ENCODE measurements at places on chromosomes 6 and 20. TPM values are rescaled to one million over a fixed set of nuclear protein-coding genes. Genes with fewer than 3 reads are reported as not detected.

The KCNG1 gene
- polyA plus RNA-seq: 20.9 TPM

DNA sequence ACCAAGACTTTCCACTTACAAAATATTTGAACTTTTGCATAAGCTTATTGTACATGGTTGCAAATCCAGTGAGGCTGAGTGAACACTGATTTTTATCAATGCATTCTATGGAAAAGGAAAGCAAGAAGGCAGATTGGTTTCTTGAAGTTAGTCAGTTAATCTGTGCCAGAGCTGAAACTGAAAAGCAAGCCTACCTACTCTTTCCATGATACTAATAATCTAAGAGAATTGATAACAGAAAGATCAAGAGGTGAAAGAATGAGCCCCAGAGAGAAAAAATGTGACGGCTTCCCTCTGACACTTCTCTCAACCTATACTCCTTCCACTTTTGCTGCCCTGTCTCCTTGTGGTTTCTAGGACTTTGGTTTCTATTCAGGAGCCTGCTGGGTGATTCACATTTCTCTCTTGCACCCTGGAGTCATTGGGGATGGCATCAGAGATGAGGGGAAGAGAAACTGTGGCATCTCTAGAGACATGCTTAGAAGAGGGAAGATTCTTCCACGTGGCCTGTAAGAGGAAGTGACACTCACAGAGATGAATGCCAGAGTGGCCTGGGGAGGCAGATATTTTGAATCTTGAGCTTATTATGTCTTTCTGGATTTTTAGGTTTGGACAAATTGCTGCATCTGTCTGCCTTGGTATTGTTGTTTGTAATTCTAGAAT, 158.6 kb upstream of the RIMS1 start:
- no peak overlapping the region for H3K27ac ChIP-seq
- H3K4me3 ChIP-seq: no peak overlapping the region
- H3K27me3 ChIP-seq: no peaks in the 10 kb centered on the region
- H3K36me3 ChIP-seq: no peaks in the 10 kb centered on the region

The RFX6 gene
- polyA plus RNA-seq: 0.99 TPM

DNA sequence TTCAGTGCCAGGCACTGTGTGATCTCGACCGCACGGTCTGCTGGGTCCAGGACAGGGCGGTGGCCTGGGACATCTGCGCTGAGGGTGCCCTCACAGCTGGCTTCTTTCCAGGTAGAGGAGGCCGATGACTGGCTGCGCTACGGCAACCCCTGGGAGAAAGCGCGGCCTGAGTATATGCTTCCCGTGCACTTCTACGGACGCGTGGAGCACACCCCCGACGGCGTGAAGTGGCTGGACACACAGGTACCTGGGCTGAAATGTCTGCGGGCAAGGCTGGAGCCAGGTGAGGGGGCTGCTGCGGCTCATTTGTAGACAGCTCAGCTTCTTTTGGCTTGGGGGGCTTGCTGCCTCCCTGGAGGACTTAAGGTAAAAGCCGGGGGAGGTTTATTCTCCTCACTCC, 26.6 kb downstream of the PYGB start:
- peaks cover 20% of the 10 kb centered on the region for H3K4me1 ChIP-seq
- no peak overlapping the region for H3K4me3 ChIP-seq
- H3K27ac ChIP-seq: peak overlapping the region; percentile 30
- DNase-seq: peak; percentile 12
- H3K36me3 ChIP-seq: no peaks in the 10 kb centered on the region

The BCAS1 gene
- polyA plus RNA-seq: 8.8 TPM

- no peak overlapping the region for H3K4me3 ChIP-seq
- no peaks in the 10 kb centered on the region for H3K36me3 ChIP-seq
- H3K27me3 ChIP-seq: no peaks in the 10 kb centered on the region
- H3K27ac ChIP-seq: no peak overlapping the region
Observed at GRCh38 chr6:20630136-20630535, 95.9 kb downstream of the CDKAL1 start.

The FERMT1 gene
- polyA plus RNA-seq: 1.8 TPM

GRCh38 chr20:47814632-47815415, 29.5 kb upstream of the SULF2 start:
- no peak overlapping the region for H3K4me3 ChIP-seq
- DNase-seq: no peak
- no peak overlapping the region for H3K27ac ChIP-seq
- no peaks in the 10 kb centered on the region for H3K27me3 ChIP-seq
- no peaks in the 10 kb centered on the region for H3K36me3 ChIP-seq

DNA sequence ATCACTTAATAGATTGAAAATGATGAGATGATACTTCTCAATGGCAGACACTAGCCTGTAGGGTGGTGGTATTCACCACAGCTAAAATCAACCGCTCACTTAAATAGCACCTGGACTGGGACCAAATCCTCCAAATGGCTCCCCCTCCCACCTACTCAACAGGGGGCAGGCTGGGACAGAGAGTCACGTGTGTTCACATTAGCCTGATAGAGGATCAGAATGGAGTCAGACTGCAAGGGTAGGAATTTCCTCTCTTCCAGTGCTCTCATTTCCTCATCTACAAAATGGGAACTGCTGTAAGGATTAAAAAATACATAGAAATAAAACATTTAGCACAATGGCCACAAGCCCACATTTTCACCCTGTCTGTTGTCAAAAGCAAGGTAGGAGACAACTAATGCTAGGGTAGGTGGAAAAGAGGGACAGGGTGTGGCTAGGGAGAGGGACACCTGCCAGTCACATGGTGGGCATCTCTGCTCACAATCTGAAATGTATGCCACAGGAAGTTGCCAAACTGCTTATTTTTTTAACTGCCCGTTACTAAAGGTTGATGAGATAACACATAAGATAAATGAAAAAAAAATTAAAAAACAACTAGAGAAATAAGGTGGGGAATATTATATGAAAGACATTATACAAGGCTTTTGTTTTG, 55.3 kb downstream of the BACH2 start:
- no peak overlapping the region for H3K27ac ChIP-seq
- H3K27me3 ChIP-seq: no peaks in the 10 kb centered on the region
- H3K4me1 ChIP-seq: no peaks in the 10 kb centered on the region
- no peak for DNase-seq
- no peaks in the 10 kb centered on the region for H3K36me3 ChIP-seq

The WTAP gene
- 76.7 TPM for polyA plus RNA-seq

GRCh38 chr6:54294965-54295532, 13.2 kb upstream of the TINAG start:
- no peak overlapping the region for H3K27ac ChIP-seq
- no peaks in the 10 kb centered on the region for H3K36me3 ChIP-seq
- no peak overlapping the region for H3K4me3 ChIP-seq
- H3K4me1 ChIP-seq: no peaks in the 10 kb centered on the region

DNA sequence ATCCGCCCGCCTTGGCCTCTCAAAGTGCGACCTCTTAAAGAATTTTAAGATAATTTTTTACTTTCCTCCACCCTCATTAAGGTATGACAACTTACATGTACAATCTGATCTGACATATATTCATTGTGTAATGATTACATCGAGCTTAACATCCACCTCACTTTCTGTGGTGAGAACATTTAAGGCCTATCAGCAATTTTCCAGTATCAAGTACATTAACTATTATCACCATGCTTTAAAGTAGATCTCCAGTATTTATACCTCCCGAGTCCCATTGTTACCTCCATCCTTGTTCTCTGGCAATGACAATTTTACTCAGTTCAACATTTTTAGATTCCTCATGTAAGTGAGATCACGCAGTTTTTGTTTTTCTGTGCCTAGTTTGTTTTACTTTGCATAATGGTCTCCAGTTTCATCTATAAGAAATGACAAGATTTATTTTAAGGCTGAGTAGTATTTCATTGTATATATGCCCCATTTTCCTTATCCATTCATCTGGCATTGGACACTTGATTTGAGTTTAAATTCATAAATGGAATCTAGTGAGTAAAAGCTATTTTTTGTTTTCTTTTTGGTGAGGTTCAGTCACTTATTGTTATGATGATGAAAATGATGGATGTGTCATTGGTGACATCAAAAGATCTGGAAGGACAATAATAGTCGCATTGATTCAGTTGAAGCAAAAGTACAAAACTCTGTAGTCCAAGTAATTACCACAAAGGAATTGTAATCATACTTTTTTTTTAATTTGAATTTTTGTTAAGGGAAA, 87.0 kb downstream of the OR2B2 start:
- peak overlapping the region; percentile 53 for H3K4me3 ChIP-seq
- DNase-seq: no peak
- H3K4me1 ChIP-seq: no peaks in the 10 kb centered on the region
- no peaks in the 10 kb centered on the region for H3K36me3 ChIP-seq
- H3K27ac ChIP-seq: no peak overlapping the region
- H3K27me3 ChIP-seq: no peaks in the 10 kb centered on the region

DNA sequence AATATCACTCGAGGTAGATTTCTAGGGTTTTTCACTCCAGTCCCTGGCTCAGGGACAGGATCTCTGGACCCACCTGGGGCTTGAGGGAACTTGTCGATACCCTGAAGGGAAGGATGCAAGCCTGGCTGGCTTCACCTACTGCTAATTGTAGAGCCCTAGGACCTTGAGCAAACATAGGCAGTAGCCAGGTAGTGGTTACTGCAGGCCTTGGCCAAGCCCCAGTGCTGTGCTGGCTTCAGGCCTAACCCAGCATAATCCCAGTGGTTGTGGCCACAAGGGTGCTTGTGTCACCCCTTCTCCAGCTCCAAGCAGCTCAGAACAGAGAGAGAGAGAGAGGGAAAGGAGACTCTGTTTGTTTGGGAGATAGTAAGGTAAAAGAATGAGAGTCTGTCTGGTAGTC, 5.8 kb upstream of the MCM9 start:
- no peaks in the 10 kb centered on the region for H3K36me3 ChIP-seq
- no peak for DNase-seq
- no peaks in the 10 kb centered on the region for H3K27me3 ChIP-seq
- H3K4me1 ChIP-seq: no peaks in the 10 kb centered on the region

DNA sequence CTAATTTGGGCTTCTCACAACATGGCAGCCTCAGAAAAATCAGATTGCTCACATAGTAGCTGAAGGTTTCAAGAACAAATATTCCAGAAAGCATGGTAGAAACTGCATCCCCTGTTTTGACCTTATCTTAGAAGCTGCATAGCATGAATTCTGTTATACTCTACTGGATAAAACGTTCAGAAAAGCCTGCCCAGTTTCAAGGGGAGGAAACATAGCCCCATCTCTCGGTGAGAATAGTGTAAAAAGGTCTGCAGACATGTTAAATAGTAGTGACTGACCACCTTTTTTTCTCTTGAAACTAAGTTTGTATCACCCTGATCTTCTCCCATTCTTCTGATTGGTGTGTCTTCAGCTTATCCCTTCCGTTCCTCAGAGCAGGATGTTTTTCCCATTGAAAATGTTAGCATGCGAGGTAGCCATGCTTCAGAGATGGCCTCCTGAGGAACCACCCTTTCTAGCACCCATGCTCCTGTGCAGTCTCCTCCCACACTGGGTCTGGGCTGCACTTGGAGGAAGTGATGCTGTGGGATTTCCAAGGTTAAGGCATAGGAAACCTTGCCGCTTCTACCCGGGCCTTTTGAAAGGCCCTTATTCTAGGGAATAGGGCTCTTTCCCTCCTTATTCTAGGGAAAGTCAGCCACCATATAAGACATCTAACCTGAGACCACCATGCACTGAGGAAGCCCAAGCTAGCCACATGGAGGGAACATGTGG, 50.1 kb downstream of the MARCKS start:
- H3K27ac ChIP-seq: no peak overlapping the region
- H3K4me3 ChIP-seq: no peak overlapping the region
- no peaks in the 10 kb centered on the region for H3K27me3 ChIP-seq
- H3K36me3 ChIP-seq: no peaks in the 10 kb centered on the region
- no peak for DNase-seq

The SLC22A16 gene
- polyA plus RNA-seq: 49.5 TPM

DNA sequence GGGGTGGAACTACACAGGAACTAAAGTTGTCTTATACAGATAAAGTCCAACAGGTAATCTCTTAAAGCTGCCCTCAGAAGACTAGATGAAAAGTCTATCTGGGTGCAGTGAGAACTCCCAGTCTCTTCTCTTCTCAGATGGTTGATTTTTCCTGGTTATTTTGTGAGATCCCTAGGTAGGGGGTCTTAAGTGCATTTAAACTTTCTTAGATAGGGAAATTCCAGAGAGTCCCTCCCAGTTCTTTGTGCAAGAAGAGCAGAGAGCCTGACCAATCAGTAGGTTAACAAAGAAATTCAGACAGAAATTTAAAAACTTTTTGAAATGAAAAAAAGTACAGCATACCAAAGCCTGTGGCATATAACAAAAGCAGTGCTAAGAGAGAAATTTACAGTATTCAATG, 2.0 kb upstream of the GABRR2 start:
- H3K27me3 ChIP-seq: no peaks in the 10 kb centered on the region
- peaks cover 9% of the 10 kb centered on the region for H3K4me1 ChIP-seq
- no peak overlapping the region for H3K4me3 ChIP-seq
- H3K36me3 ChIP-seq: no peaks in the 10 kb centered on the region
- no peak for DNase-seq
- no peak overlapping the region for H3K27ac ChIP-seq

GRCh38 chr6:5012519-5012918, 8.7 kb upstream of the RPP40 start:
- no peak overlapping the region for H3K27ac ChIP-seq
- H3K4me1 ChIP-seq: no peaks in the 10 kb centered on the region
- no peak overlapping the region for H3K4me3 ChIP-seq

DNA sequence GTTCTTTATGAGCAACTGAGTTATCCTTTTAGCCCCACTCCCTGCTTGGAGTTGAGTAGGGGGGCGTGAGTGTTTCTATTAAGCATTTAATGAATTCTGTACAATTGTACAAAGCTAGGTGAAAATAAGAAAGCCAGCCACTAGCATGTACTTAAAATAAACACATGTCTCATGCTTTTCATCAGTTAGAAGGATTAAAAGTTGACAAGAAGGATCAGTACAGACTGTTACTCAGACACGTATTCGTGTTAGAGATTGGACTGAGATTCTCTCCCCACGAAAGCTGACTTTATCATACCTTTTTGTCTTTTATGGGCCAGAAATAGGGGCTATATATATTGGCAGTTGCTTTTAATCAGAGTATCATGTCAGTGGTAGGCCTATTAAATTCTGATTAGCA, 1.7 kb downstream of the HSF2 start:
- DNase-seq: no peak
- no peaks in the 10 kb centered on the region for H3K27me3 ChIP-seq
- no peak overlapping the region for H3K4me3 ChIP-seq
- no peak overlapping the region for H3K27ac ChIP-seq

The TSBP1 gene
- polyA plus RNA-seq: 21.0 TPM

The XKR7 gene
- 0.96 TPM for polyA plus RNA-seq

DNA sequence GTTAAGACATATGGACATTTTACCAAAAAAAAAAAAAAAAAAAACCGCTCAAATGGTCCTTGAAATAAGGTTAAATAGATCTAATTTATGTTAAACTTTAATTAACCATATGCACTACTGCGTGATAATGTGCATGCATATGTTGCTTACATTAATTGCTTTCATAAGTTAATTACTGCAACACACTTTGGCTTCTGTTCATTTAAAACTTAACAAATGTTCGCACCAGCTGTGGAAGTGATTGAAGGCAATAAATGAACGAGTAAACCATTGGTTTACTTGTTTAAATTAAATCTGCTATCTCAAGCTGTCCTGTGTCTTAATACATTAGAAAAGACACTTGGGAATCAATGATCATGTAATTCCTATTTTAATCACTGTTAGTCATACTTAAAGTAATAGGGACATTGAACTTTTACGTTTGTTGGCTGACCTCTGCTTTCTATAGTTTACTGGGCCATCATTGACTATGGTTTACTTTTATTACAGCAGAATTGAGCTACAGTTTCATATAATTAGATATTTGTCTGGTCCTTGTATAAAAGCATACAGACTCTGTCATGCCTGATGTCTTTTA, 294.7 kb downstream of the KHDC1L start:
- H3K27ac ChIP-seq: no peak overlapping the region
- no peaks in the 10 kb centered on the region for H3K36me3 ChIP-seq
- no peak overlapping the region for H3K4me3 ChIP-seq

The DACT2 gene
- 1.8 TPM for polyA plus RNA-seq

GRCh38 chr20:48616481-48616880, 211.3 kb downstream of the PREX1 start:
- no peaks in the 10 kb centered on the region for H3K27me3 ChIP-seq
- no peak overlapping the region for H3K27ac ChIP-seq
- peaks cover 18% of the 10 kb centered on the region for H3K4me1 ChIP-seq
- DNase-seq: no peak
- no peaks in the 10 kb centered on the region for H3K36me3 ChIP-seq

The RWDD1 gene
- 15.6 TPM for polyA plus RNA-seq

Measured in testis (tissue), 5 donors.